Left colon (tissue), 2 donors: ENCODE measurements at places on chromosomes 4 and X. TPM values are rescaled to one million over a fixed set of nuclear protein-coding genes. Genes with fewer than 3 reads are reported as not detected.

Gene SPACA5
- not detected for total RNA-seq

DNA sequence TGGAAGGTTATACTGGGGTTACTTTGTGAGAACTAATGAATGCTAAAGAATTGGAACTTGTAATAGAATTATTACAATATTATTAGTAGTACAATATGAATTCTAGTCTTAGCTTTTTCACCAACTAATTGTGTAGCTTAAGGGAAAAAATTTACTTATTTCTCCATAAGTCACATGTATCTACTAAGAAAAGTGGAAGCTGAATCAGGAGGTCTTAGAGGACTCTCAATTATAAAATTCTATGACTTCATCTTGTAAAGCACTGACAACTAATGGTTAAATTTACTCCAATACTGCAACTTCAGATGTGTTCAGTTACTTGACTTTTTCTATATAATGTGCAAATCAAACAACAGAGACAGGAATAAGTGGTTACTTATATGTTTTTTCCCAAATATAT is 899 bp upstream of the TMPRSS11D start:
- no peak for DNase-seq

DNA sequence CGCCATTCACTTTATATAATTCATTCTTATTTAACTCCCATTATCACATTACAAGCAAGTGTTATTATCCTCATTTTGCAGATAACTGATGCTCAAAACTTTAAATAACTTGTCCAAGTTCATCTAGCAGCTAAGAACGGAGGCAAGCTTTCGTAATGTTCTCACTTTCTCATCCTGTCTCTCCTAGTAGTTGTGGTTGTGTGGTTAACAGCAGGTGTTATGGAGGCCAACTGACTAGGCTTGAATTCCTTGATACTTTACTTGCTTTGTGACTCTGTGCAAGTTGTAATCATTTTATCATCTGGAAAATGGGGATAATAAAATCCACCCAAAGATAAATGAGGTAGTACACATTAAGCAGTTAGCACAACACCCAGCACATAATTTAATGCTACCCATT is 109.9 kb upstream of the PTPN13 start:
- no peak for DNase-seq

GRCh38 chr4:3712112-3712805 is 53.9 kb upstream of the ADRA2C start:
- no peak for DNase-seq
